ENCODE measurements at places on chromosomes 13 and 19. TPM values are rescaled to one million over a fixed set of nuclear protein-coding genes. Genes with fewer than 3 reads are reported as not detected.
A peak's percentile ranks its signal among the peaks of the same experiment; 100 is the strongest.

GRCh38 chr19:39998501-39998900 lies 1.6 kb downstream of the ZNF546 start:
- no peak for DNase-seq

The AZU1 gene
- not detected for total RNA-seq

The ZNF726 gene
- total RNA-seq, result 8.9 TPM

DNA sequence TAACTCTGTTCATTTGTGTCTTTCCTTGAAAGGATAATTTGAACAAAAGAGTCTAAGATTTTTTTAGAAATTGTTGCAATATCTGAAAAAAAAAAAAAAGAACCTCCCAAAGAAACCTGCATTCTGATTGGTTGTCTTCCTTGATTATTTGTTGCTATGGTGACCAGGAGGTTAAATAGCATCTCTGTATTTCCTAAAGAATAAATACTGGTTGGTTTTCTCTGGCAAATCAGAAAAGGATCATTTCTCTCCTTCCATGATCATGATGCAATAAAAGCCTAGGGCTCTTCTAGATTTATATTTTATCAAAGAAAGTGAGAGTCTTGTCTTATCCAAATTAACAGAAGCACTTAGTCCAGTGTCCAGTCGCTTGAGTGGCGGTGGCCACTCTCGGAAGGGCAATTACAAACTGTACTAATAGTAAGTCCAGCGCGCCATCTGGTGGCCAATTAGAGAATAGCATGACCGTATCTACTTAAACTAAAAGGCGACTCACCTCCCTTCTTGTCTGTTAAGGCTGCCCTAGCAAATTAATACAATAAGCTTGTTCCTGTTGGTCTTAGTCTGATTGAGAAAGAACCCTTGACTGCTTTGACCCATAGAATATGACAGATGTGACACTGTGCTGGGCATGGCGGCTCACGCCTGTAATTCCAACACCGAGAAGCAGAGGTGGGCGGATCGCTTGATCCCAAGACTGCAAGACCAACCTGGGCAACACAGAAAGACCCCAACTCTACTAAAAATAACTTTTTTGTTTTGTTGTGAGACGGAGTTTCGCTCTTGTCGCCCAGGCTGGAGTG lies 47.0 kb upstream of the PNMA8B start:
- DNase-seq, result peak; percentile 84

DNA sequence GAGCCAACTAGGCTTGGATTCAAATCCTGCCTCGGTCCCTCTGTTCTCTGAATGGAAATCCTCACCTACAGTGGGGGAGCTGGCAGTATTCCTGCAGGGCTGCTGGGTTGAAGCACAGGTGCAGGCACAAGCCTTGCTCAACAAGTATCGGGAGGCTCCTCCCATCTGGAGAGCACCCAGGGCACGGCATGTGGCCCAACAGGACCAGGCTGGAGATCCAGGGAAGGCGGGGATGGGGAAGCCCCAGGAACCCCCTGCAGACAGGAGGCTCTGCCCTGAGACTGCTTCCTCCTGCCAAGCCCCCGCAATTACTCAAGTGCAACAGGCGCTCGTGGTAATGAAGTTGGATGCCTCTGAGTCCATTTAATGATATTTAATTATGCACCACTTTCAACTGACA lies 128.0 kb upstream of the VSTM2B start:
- DNase-seq, result no peak

DNA sequence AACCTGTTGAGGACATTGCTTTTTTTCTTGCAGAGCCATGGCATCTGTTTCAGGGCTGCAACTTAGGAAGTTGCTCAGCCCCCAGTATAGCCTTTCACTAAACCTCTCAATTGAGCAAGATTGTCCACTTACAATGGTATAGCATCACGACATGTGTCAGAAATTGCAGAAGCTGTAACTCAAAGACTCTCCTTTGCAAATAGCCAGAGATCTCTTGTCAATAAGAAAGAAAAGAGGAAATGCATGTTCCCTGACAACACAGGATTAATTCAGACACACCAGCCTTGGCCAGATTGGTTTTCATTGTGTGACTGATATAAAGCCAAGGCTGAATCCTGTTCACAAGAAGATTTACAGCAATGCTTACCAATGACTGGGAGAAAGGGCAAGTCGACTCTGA lies 38.7 kb upstream of the CYSLTR2 start:
- no peak for DNase-seq

The WDR87 gene
- total RNA-seq, result not detected

The PDX1 gene
- total RNA-seq, result not detected

GRCh38 chr13:46810440-46810839 lies 13.5 kb upstream of the ESD start:
- no peak for DNase-seq

DNA sequence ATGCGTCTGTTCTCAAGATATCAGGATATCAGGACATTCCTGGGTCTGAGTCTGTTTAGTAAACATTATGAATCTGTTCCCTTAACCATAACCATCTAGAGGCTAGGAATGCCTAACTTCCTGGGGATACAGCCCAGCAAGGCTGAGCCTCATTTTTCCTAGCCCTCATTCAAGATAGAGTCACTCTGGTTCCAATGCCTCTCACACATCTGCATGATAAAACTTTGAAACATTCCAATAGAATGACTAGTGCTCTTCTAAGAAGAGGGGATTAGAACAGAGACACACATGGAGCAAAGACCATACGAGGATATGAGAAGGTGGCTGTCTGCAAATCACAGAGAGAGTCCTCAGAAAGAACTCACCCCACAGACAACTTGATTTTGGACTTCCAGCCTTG lies 20.6 kb upstream of the CABP5 start:
- DNase-seq, result no peak

GRCh38 chr19:7994928-7995809 lies 10.3 kb downstream of the ELAVL1 start:
- DNase-seq, result no peak

The KCTD4 gene
- not detected for total RNA-seq

The S1PR4 gene
- total RNA-seq, result not detected

- peak; percentile 74 for DNase-seq
Observed at GRCh38 chr19:34224996-34225658, 29.2 kb upstream of the GARRE1 start.

The FOXA3 gene
- total RNA-seq, result 0.31 TPM

GRCh38 chr13:19606152-19606551 lies 27.3 kb upstream of the MPHOSPH8 start:
- peak; percentile 7 for DNase-seq

- no peak for DNase-seq
Observed at GRCh38 chr13:43116242-43116641, 92.9 kb downstream of the DNAJC15 start.

- peak; percentile 33 for DNase-seq
Observed at GRCh38 chr13:35712907-35713761, 236.6 kb upstream of the MAB21L1 start.

DNA sequence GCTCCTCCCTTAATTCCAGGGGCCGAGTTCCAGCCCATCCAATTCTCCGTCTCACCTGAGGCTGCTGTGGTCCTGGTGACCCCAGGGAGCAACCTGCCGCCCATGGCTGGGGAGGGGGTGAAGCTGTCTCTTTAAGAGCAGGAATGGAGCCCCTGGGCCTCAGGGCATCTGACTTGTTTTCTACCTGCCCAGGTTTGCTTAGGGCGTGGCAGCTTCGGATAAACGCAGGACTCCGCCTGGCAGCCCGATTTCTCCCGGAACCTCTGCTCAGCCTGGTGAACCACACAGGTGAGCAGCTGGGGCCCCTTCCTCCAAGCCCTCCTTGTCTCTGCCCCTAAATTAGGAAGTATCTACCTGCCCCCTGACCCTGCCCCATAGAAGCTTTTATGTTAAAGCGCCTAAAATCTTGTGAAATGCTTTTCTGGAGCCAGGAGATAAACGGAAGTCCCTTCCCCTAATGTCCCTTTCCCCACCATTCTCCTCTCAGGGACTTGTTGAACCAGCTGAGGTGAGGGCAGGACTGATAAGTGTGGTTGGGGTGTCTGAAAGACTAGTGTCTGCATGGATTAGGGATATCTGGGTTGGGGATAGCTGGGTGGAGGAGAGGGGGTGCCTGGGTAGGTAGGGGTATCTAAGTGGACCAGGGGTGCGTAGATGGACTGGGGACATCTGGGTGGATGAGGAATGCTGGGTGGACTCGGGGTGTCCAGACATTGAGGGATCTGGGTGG lies 614 bp downstream of the FXYD3 start:
- DNase-seq, result no peak

DNA sequence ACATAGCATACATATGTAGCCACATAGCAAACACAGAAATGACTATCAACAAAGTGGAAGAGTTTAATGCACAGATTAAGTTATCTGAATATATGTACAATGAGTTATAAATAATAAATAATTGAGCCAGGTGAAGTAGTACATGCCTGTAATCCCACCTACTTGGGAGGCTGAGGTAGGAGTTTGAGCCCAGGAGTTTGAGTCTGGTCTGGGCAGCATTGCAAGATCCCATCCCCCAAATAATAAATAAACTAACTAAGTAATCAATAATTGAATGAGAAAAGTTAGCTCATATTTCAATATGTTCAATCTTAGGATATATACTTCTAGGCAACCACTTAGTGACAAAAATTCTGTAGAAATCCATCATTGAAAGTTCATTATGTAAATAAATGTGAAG lies 1.7 kb downstream of the CARD8 start:
- DNase-seq, result no peak

The LINGO3 gene
- 0.02 TPM for total RNA-seq

The C13orf42 gene
- not detected for total RNA-seq

- DNase-seq, result peak; percentile 4
Observed at GRCh38 chr13:92136449-92137155, 738.2 kb downstream of the GPC5 start.

DNA sequence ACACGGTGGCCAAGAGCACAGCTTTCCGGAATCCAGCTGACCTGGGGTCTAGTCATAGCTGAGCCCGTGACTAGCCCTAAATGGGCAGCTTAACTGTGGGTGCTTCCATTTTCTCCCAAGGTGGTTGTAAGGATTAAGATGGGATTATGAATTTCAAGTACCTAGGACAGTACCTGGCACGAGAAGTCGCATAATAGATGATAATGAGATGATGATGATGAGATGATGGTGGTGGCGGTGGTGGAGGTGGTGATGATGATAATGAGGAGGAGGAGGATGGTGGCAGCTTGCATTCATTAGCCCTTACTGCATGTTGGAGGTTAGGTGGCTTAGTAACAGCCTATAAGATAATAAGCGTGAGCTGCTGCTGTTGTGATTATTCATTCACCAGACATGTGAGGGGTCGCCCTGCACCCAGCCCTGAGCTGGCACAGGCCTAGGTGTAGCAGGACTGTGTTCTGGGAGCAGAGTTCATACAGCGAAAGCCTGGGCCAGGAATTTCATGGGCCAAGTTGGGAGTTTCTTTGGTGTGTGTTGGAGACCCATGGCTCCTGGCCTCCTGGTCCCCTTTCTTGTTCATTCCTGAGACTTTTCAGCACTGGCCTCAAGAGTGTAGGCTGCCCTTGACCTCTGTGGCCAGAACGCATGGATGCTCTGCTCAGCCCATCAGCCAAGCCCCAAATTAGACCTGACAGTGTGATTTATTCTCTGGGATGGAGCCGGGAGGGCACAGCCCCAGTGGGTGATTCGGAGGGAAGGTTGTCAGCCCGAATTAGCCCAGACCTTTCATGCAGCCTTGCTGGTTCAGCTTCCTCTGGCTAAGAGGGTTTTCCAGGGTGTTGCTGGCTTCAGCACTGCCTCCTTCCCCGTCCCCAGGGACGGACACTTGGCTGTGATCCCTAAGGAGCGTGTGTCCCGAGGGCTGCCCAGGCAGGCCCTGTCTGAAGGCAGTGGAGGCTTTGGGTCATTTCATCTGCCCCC lies 128.8 kb downstream of the SIPA1L3 start:
- no peak for DNase-seq

- no peak for DNase-seq
Observed at GRCh38 chr13:46113596-46113995, 8.8 kb upstream of the CPB2 start.

The KISS1R gene
- not detected for total RNA-seq

- DNase-seq, result no peak
Observed at GRCh38 chr13:102045731-102046130, 356.1 kb downstream of the FGF14 start.

The CADM4 gene
- total RNA-seq, result 2.2 TPM

DNA sequence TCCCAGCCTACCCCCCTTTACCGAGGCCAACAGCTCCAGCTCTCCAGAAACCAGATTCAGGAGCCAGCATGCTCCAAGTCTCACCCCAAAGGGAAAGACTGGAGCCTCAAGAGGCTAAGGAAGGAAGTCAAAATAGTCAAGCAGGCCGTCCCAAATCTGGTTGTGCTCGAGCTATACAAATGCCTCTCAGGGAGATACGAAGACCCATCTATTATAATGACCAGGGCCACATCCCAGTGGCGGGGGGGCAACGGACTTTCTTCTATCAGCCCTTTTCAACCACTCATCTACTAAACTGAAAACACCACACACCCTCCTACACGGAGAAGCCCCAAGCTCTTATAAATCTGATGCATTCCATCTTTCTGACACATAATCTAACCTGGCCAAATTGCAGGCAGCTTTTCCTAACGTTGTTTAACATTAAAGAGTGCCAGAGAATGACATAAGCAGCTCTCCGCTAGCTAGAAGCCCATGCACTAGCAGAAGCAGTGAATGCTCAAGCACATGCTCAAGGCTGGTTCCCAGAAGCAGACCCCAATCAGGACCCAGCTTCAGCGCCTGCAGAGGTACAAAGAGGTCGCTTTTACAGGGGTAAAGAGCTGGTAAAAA lies 104.6 kb upstream of the ZNF98 start:
- peak; percentile 20 for DNase-seq

DNA sequence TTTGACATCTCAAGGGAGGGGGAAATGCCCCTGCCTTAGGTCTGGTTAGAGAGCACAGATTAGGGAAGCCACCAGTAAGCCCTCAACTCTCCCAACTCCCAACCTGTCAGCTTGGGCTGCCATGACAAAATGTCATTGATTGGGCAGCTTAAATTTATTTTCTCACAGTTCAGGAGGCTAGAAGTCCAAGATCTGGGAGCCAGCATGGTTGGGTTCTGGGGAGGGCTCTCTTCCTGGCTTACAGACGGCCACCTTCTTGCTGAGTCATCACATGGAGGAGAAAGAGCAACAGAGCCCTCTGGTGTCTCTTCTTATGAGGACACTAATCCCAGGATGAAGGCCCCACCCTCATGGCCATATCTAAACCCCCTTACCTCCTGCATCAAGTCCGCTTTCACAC lies 24.2 kb downstream of the C19orf12 start:
- DNase-seq, result peak; percentile 59

Data from H4 (cell line).